Cardiac septum (tissue), 1 donor: ENCODE measurements at places on chromosomes 1 and 21.

DNA sequence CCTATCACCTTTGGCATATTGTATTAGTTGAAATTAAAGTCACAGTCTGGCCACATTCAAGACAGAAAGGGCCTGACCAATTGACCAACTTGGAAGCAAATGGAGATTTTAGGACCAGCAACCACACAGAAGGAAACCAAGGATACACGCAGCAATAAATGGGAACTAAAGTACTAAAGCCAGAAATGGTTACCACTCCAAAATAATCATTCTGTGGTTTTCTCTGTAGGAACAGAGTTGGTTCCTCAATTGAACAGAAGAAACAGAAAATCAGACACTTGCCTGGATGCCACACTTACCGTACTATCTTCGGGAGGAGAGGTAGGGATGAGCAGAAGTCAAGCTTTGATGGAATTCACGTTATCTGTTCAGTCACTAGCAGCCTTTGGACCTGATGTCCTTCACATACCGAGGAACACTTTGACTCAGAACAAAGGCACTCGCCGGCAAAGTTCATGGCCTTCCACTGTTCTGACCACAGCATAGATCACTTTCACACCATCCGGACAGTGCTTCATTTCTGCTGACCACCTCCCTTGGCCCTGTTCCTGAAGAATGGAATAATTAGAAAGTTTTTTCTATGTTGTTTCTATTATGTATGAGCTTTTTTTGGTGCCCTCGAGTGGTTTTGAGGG lies 96.9 kb downstream of the LPAR3 start:
- DNase-seq: no peak

DNA sequence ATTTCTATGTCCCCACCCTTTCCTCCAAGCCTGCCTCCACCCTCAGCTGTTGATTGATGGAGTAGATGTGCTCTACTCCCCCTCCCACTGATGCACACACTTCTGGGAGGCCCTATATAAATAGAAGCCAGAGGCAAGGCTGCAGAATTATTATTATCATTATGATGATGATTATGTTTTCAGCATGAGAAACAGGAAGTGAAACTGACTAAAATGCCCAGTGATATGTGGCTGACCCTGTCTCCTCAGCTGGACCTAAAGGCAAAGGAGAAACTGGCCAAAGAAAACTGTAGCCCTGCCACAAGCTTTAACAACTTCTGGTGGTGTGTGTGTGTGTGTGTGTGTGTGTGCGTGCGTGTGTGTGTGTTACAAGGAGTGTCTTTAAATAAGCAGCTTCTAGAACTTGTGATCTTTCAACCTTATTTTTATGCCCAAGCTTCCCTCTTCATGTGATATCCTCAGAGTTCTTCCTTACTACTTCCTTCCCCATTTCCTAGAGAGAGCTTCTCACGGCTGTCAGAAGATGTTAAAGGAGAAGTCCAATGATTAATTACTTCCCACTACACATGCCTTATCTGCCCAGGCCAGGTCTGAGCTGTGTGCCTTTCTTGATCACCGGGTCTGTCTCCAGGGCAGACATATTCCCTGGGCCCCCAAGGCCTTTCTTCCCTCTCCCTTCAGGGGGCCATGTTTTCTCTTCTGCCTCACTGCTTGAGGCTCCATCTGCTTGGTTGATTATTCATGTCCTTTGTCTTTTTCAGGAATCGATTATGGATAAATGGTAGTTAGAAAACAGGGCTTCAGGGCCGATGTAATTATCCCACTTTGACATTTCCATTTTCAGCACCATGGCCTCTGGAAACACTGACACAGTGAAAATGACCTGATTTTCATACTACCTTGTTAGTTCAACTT lies 11.6 kb upstream of the MAPKAPK2 start:
- no peak for DNase-seq

DNA sequence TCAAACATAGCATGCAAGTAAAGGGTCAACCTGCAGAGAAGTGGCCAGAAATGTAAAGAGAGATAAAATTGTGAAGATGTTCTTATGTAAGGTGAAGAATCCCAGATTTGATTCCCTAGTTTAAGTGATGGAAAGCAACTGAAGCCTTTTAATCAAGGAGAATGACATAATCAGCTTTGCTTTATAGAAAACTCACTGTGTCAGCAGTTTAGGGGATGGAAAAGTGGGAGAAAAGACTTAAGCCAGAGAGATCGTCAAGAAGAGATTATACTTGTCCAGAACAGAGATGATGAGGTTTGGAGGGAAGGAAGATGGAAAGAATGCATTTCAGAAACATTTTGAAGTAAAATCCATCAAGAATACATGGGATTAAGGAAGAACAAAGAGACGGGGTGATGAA lies 275.3 kb upstream of the ST6GALNAC5 start:
- no peak for DNase-seq

- DNase-seq: no peak
Observed at GRCh38 chr1:217453816-217454215, 177.1 kb downstream of the GPATCH2 start.
